A549 treated with ZK216348 at 1 μM for 4 hours (cell line): ENCODE measurements at places on chromosomes 5 and 9. TPM values are rescaled to one million over a fixed set of nuclear protein-coding genes. Genes with fewer than 3 reads are reported as not detected.

Gene SLC1A1
- 0.89 to 1.6 TPM (median 1.3 TPM) in 5 replicates for total RNA-seq

Gene WASHC1
- 7.8 to 13.1 TPM (median 10.6 TPM) in 5 replicates for total RNA-seq

Gene SSBP2
- total RNA-seq = 10.1 to 11.5 TPM (median 10.7 TPM) in 5 replicates

Gene LRRC19
- not detected in 5 replicates for total RNA-seq

Gene SEMA5A
- total RNA-seq = not detected in 5 replicates
